ENCODE measurements at places on chromosomes 11 and 22.

- ATAC-seq = no peak
These were observed 154.9 kb downstream of the TRPC6 start for GRCh38 chr11:101428918-101429317.

DNA sequence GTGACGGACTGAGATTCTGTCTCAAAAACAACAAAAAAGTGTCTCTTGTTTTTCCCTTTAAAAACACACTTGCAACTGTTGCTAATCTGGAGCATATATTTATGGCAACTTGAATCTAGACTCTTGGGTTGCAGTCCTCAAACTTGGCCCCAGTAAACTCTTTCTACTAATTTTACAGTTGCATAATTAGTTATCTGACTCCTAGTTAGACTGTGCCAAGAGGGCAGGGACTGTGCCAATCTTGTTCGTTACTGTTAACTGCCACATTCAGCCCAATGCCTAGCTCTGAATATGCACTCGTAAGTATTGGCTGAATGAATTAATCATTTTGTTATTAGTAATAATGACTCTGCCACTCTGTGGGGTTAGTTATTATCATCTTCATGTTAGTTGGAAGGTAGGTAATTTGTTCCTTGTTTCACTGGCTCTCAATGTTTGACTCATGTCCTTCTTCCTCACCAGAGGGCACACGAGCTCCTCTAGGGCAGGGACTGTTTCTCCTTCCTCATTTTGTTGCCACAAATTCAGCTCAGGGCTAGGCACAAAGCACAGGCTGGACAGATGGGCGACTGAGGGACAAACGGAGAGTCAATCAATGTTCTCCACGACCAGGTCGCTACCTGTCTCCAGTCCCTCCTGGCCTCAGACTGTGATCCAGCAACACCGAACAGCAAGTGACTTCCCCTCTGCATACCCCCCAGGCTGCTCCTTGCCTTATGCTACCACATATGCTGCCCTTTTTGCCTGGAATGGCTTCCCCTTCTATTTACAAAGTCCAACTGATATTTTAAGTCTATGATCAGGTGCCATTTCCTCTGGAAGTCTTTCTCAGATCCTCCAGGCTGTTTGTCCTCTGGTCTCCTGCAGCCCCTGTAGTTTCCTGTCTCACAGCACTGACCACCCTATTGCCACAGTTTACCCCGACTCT is 9.0 kb downstream of the CLPB start:
- no peak for ATAC-seq

DNA sequence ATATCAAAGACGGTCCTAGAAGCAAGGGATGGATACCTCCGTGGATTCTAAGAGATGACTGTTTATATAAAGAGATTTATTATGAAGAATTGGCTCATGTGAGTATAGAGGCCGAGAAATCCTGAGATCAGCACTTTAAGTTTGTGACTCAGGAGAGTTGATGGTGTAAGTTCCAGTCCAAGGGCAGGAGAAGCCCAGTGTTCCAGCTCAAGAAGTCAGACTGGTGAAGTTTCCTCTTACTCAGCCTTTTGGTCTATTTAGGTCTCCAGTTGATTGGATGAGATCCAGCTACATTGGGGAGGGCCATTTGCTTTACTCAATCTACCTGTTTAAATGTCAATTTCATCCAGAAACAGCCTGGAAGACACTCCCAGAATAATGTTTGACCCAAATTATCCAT is 45.1 kb downstream of the TSPAN18 start:
- ATAC-seq = no peak

- ATAC-seq = no peak
These were observed 23.8 kb upstream of the CAPRIN1 start for GRCh38 chr11:34027516-34028408.

DNA sequence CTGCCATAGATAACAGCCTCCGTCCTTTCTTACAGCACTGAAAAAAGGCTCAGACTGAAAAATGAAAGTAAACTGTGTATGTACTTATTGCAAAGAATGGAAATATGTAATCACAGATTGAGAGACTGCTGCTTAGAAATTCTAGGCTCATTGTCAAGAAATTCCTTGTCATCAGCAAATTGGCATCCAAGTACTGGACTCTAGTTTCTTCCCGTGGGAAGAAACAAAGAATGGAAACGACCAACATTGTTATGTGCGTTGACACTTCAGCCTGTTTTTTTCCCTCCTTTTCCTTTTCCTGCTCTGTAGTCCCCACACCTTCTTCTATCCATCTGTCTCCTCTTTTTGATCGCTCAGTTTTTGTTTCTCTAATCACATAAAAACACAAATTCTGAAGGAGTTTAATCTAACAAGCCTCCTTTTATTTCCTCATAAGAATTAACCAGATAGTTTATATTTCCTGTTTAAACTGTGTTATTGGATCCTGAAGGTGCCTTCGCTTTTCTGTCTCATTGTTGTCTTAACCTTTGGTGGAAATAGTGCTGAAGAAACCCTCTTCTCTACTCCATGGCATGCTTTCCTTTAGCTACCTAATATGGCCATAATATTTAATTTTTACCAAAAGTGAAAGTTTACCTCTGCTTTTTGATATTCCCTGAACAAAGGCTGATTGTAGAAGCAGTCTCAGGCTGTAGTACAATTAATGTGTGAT is 20.0 kb upstream of the CASP12 start:
- peak; percentile 84 for ATAC-seq

DNA sequence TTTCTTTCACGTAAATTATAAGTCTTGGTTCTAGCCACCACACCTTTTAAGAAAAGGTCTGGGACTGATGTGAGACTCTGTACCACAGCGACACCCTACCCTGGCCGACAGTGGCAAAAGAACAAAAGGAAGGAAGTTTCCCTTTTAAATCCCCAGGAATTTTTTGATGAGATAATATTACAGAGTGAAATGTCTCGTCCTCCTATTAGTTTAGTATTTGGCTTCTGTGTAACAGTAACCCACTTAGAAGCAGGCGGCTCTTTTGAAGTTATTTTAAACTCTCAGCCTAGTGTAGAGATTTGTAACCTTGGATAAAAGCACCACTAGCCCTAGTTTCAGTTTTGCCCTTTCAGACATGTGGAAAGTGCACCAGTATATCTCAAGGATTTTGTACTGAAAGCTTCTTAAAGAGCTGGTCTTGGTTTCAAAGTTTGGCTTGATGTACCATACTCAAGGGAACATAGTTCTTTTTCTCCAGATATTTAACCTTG is 84.1 kb downstream of the C22orf31 start:
- no peak for ATAC-seq

- no peak for ATAC-seq
These were observed 19.0 kb upstream of the CHST1 start for GRCh38 chr11:45684440-45684839.

GRCh38 chr11:66337103-66337899 is 1.1 kb upstream of the RIN1 start:
- no peak for ATAC-seq

DNA sequence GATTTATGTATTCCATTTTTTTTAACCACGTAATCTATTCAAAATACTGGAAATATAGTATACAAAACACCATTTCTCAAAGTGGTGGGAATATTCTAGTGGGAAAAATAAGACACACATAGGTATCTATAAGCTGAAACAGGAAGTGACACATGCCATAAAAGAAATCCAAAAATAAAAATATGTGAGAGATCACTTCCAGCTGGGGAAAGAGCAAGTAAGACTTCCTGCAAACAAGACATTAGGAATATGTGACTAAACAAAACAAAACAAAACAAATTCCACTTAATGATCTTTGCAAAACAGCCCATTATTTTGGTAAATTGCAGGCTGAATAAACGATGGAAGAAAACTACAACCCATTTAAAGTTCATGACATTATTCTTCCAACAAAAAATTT is 107.3 kb upstream of the CEP126 start:
- ATAC-seq = no peak

DNA sequence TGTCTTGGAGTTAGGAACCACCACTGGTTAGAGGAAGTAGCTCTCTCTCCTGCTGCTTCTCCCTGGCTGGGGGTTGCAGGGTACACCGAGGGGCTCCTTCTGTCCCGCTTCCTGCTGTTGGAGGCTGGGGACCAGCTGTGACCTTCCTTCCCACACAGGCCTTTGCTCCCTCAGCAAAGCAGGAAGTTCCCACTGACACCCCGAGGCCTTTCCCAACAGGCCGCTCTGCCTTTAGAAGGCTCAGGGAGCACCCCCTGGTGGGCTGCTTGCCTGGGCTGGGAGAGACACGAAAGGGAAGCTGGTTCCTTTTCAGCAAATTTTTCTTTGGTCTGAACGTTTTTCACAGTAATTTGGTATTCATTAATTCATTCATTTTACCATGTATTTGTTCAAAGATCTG is 527.9 kb upstream of the B3GAT1 start:
- ATAC-seq = no peak

DNA sequence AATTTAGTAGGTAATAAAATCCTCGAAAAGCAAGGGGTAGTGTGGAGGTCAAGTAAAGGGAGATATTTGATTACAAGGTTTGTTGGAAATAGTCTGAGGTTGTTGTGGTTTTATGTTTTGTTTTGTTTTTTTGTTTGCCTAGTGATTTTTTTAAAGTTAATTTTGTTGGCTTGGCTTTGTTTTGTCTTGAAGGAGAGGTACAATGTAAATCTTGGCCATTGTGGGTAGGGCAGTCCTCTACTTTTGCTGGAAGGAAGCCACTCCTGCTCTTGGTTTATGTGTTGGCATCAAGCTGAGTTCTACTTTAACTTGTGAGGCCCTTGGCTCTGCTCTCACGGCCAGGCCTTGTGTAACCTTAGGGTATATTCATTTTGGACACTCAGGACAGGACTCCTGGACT is 3.2 kb downstream of the AMOTL1 start:
- no peak for ATAC-seq

- ATAC-seq = peak; percentile 91
These were observed 24.1 kb downstream of the ZNRF3 start for GRCh38 chr22:28907311-28908008.

Measured in activated T-helper 17 cell treated with anti-CD3 and anti-CD28 coated beads, Interleukin-2, amount 50 U/mL, for 72 hours (primary cell).